ENCODE measurements at places on chromosomes 6 and 20. TPM values are rescaled to one million over a fixed set of nuclear protein-coding genes. Genes with fewer than 3 reads are reported as not detected.

- DNase-seq = no peak
These were observed 1.0 kb upstream of the TAGAP start for GRCh38 chr6:159045801-159046200.

The DEF6 gene
- 22.1 TPM for total RNA-seq

GRCh38 chr20:23568971-23569330 lies 667 bp upstream of the CST9L start:
- DNase-seq = no peak

DNA sequence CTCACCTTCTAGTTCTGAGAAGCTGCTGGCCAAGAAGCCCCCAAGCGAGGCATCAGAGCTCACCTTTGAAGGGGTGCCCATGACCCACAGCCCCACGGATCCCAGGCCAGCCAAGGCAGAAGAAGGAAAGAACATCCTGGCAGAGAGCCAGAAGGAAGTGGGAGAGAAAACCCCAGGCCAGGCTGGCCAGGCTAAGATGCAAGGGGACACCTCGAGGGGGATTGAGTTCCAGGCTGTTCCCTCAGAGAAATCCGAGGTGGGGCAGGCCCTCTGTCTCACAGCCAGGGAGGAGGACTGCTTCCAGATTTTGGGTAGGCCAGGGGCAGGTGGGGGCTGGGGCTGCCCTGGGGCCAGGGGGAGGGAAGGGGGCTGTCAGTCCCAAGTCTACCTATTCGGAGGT lies 2.3 kb downstream of the MYLK2 start:
- DNase-seq = no peak

All from lung (tissue), 17 donors.